ENCODE measurements at places on chromosomes 5 and 9. TPM values are rescaled to one million over a fixed set of nuclear protein-coding genes. Genes with fewer than 3 reads are reported as not detected.

The SURF2 gene
- polyA plus RNA-seq, result 34.5 TPM

The SLC34A3 gene
- polyA plus RNA-seq, result not detected

The NTNG2 gene
- polyA plus RNA-seq, result 0.94 TPM

The PLAC8L1 gene
- polyA plus RNA-seq, result not detected

The AJM1 gene
- polyA plus RNA-seq, result 1.00 TPM

The PCDHA4 gene
- polyA plus RNA-seq, result not detected

The OTULINL gene
- polyA plus RNA-seq, result 77.8 TPM

The FOXD4L3 gene
- polyA plus RNA-seq, result not detected

The FGF10 gene
- polyA plus RNA-seq, result not detected

The PPP3R2 gene
- polyA plus RNA-seq, result not detected

The ARHGEF37 gene
- not detected for polyA plus RNA-seq

The CDX1 gene
- not detected for polyA plus RNA-seq

The LCN10 gene
- not detected for polyA plus RNA-seq

The GFRA3 gene
- polyA plus RNA-seq, result not detected

The PTGDS gene
- 164 TPM for polyA plus RNA-seq

The KIF20A gene
- polyA plus RNA-seq, result not detected

The ARID3C gene
- polyA plus RNA-seq, result not detected

The KCNMB1 gene
- polyA plus RNA-seq, result 0.07 TPM

The IL5 gene
- polyA plus RNA-seq, result not detected

The FAM78A gene
- 5.0 TPM for polyA plus RNA-seq

The CD72 gene
- 18.4 TPM for polyA plus RNA-seq

The CDC25C gene
- polyA plus RNA-seq, result 0.19 TPM

The RAB3C gene
- not detected for polyA plus RNA-seq

The CD14 gene
- polyA plus RNA-seq, result 5.3 TPM

The PRELID1 gene
- polyA plus RNA-seq, result 494 TPM

The GFPT2 gene
- not detected for polyA plus RNA-seq

The PCDHGB7 gene
- polyA plus RNA-seq, result not detected

The SH3GL2 gene
- polyA plus RNA-seq, result not detected

The TNFSF15 gene
- 0.03 TPM for polyA plus RNA-seq

The PTTG1 gene
- 15.4 TPM for polyA plus RNA-seq

The ACTBL2 gene
- not detected for polyA plus RNA-seq

The PTRH1 gene
- 39.7 TPM for polyA plus RNA-seq

The F2R gene
- polyA plus RNA-seq, result 92.6 TPM

The COQ4 gene
- 34.1 TPM for polyA plus RNA-seq

The BARHL1 gene
- polyA plus RNA-seq, result not detected

The PRSS3 gene
- polyA plus RNA-seq, result 1.6 TPM

The SLC6A18 gene
- not detected for polyA plus RNA-seq

The CAMK2A gene
- not detected for polyA plus RNA-seq

The P4HA2 gene
- 0.91 TPM for polyA plus RNA-seq

The TLE4 gene
- polyA plus RNA-seq, result 38.1 TPM

The PTCD2 gene
- 2.9 TPM for polyA plus RNA-seq

The TAF1L gene
- polyA plus RNA-seq, result not detected

The SLC46A2 gene
- 0.96 TPM for polyA plus RNA-seq

The ARL14EPL gene
- not detected for polyA plus RNA-seq

The IRX2 gene
- polyA plus RNA-seq, result not detected

The PCDHB6 gene
- polyA plus RNA-seq, result not detected

The OXCT1 gene
- polyA plus RNA-seq, result 16.6 TPM

The FOXD4L4 gene
- not detected for polyA plus RNA-seq

The OR1J2 gene
- not detected for polyA plus RNA-seq

The FBP2 gene
- polyA plus RNA-seq, result not detected

The GRIA1 gene
- not detected for polyA plus RNA-seq

The SLC28A3 gene
- not detected for polyA plus RNA-seq

The PCDHB9 gene
- not detected for polyA plus RNA-seq

The SOHLH1 gene
- not detected for polyA plus RNA-seq

The MEGF10 gene
- not detected for polyA plus RNA-seq
